Stimulated activated CD4-positive, alpha-beta T cell treated with anti-CD3 and anti-CD28 coated beads, TNF-alpha, amount 100 ng/mL, for 24 hours (primary cell): ENCODE measurements at places on chromosomes 12 and 14.
A peak's percentile ranks its signal among the peaks of the same experiment; 100 is the strongest.

GRCh38 chr12:10779103-10779502, 23.3 kb downstream of the TAS2R7 start:
- no peak for DNase-seq

GRCh38 chr12:111780615-111781014, 13.9 kb downstream of the ALDH2 start:
- DNase-seq: no peak

DNA sequence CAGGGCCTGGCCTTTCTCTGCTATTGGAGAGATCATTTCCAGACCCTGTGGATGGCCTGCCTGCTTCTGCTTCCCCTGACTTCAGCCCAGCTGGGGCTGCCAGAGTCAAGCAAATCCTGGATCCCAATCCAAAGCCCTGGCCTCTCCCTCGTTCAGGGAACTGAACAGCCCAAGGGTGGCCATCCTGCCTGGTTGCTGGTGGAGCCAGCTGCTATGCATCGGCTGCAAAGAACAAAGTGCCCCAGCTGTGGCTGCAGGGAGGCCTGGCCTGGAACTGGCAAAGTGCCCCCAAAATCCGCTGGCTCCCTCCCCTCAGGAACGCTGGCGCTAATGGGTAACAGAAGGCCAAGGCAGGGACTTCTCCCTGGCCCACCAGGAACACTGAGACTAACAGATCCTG, 56.4 kb downstream of the LRRC74A start:
- no peak for DNase-seq

- DNase-seq: no peak
These were observed 593 bp downstream of the PIP4P1 start for GRCh38 chr14:20460458-20461224.

DNA sequence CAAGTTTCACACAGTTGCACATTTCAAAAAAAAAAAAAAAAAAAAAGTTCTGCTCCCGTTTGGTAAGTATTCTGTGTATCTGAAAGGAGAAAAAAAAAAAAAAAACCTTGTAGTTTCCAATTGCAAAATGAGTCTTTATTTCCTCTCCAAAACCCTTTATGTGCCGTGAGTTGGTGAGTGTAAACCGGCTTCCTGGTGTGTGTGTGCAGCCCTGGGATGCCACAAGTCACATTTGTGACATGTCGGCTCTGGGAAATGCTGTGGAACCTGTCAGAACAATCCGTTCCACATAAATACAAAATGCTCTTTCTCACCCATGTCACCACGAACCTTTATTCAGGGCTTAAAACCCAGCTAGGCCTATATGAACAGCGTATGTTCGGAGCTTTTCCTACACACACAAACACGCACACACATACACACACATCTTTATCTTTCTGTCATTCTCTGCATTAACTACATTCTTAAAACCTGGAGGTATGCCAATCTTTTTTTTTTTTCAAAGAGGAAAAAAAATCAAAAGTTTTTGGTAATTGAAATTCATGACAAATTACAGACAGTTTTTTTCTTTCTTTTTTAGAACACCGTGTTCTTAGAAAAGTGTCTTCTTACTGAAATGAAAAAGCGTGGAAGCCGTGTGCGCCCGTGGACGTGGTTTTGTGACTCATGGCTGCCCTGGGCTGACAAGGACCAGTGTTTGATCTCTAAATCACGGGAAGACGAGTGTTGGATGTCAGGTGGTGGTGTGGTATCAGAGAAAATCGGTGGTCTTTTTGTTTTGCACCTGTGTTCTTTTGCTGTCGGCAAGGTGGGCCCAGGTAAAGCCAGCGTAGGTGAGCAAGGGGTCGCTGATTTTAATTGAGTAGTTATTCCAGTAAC, 612.0 kb downstream of the VRK1 start:
- peak; percentile 47 for DNase-seq
